ENCODE measurements at places on chromosomes 4 and X. TPM values are rescaled to one million over a fixed set of nuclear protein-coding genes. Genes with fewer than 3 reads are reported as not detected.
A peak's percentile ranks its signal among the peaks of the same experiment; 100 is the strongest.

DNA sequence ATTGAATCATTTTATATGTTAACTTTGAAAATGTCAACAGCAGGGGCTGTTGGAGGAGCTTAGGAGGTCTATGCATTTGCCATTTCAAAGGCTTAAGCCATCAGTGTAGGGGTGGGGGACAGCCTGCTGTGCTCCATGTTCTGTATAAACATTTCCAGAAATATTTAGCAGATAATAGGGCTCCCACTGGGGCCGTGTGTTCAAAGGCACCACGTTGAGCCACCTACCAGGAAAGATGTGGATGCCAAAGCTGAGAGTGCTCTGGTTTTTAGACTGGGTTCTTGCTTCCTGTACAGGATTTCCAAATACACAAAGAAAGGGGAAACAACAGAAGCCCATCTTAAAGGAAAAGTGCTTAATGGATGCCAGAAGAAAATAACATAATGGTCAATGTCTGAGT lies 219.5 kb downstream of the CENPC start:
- DNase-seq: no peak

KLF8 gene
- 6.3 TPM for total RNA-seq

DNA sequence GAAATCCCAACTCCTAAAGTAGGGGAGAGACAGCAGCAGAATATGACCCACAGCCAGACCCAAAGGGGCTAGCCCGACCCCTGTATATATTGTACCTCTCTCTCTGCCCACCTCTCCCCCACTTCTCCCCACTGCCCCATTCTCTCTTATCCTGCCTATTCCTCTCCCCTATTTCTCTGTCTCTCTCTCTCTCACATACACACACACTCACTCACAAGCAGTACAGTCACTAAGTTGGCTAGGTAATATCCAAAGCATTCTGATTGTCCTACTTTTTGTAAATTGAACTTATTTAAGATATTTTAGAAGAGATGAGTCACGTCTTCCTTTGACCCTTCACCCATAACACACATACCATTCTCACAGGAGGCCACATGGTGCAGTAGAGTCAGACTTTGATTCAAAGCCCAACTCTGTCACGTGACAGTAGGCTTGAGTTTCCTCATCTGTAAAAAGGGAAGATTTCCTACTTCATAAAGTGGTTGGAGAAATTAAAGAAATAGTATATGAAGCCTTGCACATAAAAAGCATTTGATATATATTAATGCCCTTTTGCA lies 29.5 kb downstream of the SRPX2 start:
- DNase-seq: no peak

TMPRSS11D gene
- total RNA-seq: not detected

NR0B1 gene
- not detected for total RNA-seq

F11 gene
- not detected for total RNA-seq

GRCh38 chr4:102321260-102321995 lies 23.9 kb downstream of the SLC39A8 start:
- DNase-seq: no peak

DNA sequence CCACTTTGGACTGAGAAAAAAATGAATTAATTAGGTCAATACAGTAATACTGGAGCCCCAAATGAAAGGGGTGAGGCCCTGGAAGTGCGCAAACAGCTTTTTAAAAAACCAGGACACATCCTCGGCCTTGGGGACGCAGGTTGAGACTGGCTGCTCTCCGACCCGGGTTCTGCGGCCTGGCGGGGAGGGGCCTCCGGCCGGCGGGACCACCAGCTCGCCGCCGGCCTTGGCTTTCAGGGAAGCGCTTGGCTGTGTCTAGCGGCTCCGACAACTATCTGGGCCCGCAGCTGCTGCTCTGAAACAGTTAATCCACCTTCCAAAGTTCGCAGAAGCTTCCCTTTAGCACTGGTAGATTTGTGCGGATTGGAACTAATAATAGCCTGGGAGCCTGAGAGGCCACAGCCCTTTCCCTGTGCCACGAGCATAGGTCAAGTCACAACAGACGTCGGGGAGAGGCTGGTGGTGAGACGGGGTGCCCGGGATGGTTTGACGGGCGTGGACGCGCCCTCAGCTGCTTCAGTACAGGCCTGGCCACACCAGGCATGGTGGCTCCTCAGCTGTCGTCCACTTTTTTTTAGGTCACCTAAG lies 1.1 kb upstream of the SEL1L3 start:
- peak; percentile 81 for DNase-seq

DNA sequence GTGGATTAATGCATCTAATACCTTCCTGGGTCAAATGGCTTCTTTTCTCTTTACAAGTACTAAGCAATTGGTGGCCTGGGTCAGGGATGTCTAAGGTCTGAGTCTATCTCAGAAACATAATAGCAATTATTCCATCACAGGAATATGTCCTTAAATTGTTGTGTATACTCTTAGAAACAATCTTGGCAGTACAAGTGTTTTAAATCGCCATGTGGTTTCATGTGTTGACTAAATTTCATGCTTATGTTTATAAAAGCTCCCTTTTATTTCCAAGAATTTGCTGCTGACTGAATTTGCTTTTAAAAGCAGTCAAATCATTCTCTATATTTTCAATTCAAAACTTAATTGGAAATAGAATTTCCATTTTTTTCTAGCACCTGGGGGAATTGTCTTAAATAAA lies 125.3 kb upstream of the PACRGL start:
- no peak for DNase-seq

FRMD7 gene
- total RNA-seq: not detected

GLRB gene
- total RNA-seq: not detected

GRCh38 chr4:1305781-1306455 lies 16.2 kb downstream of the MAEA start:
- DNase-seq: peak; percentile 38

GRCh38 chr4:103076747-103077347 lies at the start of gene SLC9B2:
Gene SLC9B2, minus strand, starts transcription at chr4:103076761. Its CDS starts 9,211 bp downstream, at chr4:103067550.
- DNase-seq: no peak

DNA sequence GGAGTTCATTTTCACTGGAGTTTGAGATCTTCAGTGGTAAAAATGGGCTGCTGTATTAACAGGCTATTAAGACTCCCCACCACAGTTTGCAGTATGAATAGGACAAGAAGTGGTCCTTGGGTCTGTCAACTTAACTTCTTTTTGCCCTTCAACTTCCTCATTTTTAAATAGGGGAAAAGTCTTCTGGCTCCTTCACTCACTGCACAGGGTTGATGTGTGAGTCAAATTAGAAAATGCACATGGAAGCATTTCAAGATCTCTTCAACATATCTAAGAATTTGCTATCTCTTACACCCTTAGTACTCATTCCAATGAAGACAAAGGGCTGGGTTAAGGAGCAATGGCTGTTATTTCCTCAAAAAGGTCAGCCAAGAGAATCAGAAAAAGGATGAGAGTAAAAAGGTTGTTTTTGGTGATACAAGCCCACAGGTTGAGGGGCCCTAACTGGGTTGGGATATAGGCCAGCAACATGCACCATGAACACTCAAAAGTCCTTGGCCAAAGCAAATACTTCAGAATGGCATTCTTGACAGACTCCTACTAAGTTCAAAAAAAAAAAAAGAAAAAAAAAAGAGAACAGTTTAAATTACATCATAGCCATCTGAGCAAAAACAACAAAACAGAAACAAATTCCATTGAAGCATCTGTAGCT lies 13.4 kb downstream of the PDE5A start:
- DNase-seq: no peak

- DNase-seq: no peak
Observed at GRCh38 chrX:110477593-110478228, 119.1 kb downstream of the RTL9 start.

DNA sequence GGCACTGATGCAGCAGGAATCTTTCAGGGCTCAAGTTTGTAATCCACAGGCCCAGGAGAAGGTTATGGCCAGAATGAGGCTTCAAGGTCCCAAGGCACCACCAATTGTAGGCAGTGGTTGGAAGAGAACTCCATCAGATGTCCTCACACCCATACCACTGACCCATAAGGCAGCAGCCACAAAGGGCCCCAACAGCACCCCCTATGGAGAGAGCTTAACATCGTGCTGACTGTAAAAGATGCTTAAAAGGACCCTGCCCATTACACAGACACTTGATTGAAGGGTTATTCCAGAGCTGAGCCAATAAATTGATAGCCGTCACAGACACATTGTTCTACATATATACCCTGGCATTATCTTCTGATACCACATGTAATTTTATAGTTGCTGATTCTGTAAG lies 113.7 kb downstream of the SOWAHB start:
- DNase-seq: no peak

DNA sequence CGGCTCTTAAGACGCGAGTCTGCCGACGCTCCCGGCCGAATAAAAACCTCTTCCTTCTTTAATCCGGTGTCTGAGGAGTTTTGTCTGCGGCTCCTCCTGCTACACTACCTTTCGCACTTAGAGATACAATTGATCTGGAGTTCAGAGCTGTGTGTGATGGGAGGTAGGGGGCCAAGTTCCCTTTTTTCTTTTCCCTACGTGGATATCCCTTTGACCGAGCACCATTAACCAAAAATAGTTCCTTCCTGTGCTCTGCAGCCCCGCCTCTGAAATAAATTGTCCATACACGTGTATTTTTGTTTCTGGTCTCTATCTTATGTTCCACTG lies 555 bp upstream of the PGM2 start:
- no peak for DNase-seq

DNA sequence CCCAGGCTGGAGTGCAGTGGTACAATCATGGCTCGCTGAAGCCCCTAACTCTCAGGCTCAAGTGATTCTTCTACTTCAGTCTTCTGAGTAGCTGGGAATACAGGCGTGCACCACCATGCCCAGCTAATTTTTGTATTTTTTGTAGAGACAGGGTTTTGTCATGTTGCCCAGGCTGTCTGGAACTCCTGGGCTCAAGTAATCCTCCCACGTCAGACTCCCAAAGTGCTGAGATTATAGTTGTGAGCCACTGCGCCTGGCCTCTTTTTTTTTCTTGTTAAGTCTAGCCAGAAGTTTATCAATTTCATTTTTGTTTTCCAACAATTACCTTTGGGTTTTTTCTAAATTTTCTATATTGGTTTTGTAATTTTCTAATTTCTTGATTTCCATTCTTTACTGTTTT lies 100.6 kb downstream of the GC start:
- DNase-seq: no peak

TEX13D gene
- total RNA-seq: not detected

GRCh38 chr4:105627620-105628019 lies 75.2 kb downstream of the ARHGEF38 start:
- DNase-seq: no peak

PDLIM3 gene
- 87.4 TPM for total RNA-seq

- DNase-seq: no peak
Observed at GRCh38 chr4:70915874-70916559, 13.8 kb downstream of the MOB1B start.

- DNase-seq: no peak
Observed at GRCh38 chr4:150493851-150494250, 88.1 kb upstream of the MAB21L2 start.

DNA sequence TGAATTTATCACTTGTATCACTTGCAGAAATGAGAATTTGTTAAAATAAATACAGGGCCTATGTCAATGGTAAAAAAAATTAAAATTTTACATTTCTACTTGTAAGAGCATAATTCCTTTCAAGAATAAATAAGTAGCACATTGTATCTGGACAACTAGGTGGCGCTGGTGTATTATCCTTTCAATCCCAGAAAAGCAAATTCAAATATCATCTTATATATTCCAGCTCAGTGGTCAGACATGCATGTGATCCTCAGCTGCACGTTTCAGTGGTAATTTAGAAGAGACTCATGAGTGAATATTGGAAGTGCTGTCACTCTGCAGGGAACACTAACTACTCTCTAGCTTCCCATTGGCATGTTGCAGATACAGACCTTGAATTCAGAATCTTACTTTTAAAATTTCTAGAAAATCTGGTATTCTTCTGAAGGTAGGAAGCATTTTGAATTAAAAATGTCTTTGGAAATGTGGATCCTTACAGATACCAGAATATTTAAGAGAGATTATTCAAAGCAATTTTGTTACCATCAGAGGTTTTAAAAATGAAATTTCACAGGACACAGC lies 1414.7 kb upstream of the TENM3 start:
- DNase-seq: no peak

DNA sequence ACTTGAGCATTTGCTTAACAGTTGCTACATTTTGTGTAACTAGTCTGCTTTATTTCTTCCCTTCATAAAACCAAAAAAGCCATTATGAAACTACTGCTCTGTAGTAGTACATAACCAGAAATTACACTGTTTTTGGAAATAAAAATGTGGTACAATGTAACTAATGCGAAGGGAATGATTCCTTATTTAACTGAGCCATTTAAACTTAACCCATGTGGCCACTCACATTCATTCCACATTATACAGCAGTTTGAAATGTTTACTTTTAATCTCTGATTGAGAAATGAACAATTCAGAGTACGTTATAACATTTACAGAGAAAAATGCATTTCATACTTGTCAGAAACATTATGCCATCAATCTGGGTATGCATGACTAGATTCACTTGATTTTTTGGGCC lies 94.2 kb downstream of the NYX start:
- no peak for DNase-seq

- DNase-seq: no peak
Observed at GRCh38 chr4:16018061-16018676, 55.2 kb upstream of the FGFBP2 start.

PRKG2 gene
- 0.10 TPM for total RNA-seq

GRCh38 chr4:126916049-126916625 lies 716.6 kb upstream of the INTU start:
- DNase-seq: no peak

- no peak for DNase-seq
Observed at GRCh38 chr4:88382621-88383020, 4.0 kb downstream of the HERC6 start.

- DNase-seq: no peak
Observed at GRCh38 chrX:63012574-63012973, 338.6 kb downstream of the SPIN4 start.

- peak; percentile 75 for DNase-seq
Observed at GRCh38 chrX:129771266-129771995, 8.3 kb upstream of the SASH3 start.

DNA sequence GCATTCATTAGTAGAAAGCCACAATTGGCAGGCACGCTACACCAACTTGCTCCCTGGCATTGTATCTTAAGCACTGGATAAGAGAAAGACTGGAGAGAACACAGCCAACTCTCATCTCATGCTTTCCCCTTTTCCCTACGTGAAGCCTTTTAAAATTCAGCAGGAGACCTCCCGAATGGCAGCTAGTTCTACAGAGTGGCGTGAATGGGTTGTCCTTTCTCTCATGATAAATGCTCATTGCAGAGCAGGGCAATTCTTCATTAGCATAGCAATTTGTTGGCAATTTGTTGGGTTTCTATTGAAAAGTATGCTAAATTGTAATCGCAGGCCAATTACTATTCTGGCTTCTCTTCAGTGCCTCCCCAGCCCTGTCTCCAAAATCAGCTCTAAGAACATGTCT lies 48.0 kb downstream of the SEPTIN11 start:
- DNase-seq: no peak

GRCh38 chr4:16183604-16184003 lies 42.7 kb downstream of the TAPT1 start:
- DNase-seq: no peak

GRCh38 chrX:119497185-119497584 lies 28.9 kb downstream of the SLC25A5 start:
- DNase-seq: no peak

DNA sequence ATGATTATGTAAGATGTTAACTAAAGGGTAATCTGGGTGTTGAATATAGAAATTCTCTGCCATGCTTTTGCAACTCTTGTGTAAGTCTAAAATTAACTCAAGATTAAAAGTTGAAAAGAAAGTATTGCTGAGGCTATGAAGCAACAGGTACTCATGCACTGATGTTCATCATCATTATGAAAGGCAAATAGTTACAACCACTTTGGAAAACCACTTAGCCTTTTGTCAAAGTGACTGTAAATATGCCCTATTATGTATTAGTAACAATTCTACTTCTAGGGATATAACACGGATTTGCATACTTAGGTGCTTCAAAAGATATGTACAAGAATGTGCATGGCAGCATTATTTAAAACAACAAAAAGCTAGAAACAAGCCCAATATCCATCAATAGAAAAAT lies 227.8 kb upstream of the CXXC4 start:
- no peak for DNase-seq
